GM23338 (cell line): ENCODE measurements at places on chromosomes 2 and 18. TPM values are rescaled to one million over a fixed set of nuclear protein-coding genes. Genes with fewer than 3 reads are reported as not detected.

Gene GKN2
- polyA plus RNA-seq, result not detected in 2 replicates

- no peak for DNase-seq
Observed at GRCh38 chr2:144042751-144043150, 477.2 kb downstream of the ZEB2 start.

Gene APLF
- 2.4 and 3.0 TPM in 2 replicates for polyA plus RNA-seq

Gene PTPRM
- polyA plus RNA-seq, result 1.6 and 4.3 TPM in 2 replicates

DNA sequence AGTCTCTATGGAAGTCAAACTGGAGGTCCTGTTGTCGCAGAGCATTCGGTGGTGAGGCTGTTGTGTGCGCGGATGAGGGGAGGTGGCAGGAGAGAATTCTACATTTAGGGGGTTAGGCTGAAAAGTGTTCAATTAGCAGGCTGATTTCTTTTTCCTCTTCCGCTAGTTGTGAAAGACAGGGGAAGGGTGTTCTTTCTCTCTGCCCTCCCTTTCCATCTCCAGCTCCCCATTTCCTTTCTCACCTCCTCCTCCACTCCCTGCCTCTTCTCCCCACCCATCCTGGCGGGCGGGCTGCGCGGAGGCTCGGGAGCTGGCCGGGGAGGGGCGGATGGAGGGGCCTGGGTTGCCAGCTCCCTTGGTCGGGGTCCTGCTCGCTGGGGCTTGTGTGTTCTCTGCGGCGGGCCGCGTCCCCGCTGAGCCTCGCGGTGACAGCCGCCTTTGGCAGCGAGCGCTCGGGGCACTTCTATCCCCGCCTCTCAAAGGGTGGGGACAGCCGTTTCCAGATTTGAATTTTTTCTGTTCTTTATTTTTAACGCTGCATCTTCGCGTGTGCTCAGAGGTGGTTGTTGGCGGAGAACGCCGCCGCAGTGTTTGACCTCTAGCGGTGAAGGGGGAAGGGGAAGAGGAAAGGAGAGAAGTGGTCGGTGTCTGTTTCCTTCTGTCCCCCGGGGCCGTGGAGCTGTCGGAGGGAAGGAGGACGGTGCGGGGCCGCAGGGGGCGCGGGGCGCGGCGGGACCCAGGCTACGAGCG lies 3.6 kb downstream of the SOX11 start:
- peak; percentile 67 for DNase-seq

Gene FIGN
- polyA plus RNA-seq, result 12.1 and 23.6 TPM in 2 replicates
